ENCODE measurements at places on chromosomes 1 and 21.

DNA sequence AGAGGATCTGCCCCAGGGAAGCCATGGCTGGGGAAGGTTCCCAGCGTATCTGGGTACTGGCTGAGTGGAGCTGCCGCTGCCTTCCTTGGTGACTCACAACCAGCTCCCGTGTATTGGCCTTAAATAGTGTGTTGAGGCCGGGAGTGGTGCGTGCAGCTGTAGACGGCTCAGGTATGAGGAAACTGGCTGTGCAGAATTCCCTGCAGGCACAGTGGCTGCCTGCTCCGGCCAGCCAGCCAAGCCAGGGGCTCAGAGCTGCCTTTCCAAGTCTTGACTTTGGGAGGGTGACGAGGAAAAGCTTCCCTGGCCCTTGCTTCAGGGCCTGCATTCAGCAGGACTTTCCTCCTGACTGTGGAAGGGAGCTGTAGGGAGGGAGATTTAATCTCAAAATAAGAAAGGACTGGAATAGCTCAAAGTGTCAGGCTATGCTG is at the start of gene VTCN1:
TSS of gene VTCN1 (minus strand) at position 97 of the 431 bp plus-strand sequence. CDS start at position 25, 72 bp downstream.
- no peak for DNase-seq

- no peak for DNase-seq
These were observed 698 bp downstream of the MOV10 start for GRCh38 chr1:112674986-112675727.

GRCh38 chr1:25210728-25211127 is 21.6 kb downstream of the SYF2 start:
- DNase-seq, result no peak

DNA sequence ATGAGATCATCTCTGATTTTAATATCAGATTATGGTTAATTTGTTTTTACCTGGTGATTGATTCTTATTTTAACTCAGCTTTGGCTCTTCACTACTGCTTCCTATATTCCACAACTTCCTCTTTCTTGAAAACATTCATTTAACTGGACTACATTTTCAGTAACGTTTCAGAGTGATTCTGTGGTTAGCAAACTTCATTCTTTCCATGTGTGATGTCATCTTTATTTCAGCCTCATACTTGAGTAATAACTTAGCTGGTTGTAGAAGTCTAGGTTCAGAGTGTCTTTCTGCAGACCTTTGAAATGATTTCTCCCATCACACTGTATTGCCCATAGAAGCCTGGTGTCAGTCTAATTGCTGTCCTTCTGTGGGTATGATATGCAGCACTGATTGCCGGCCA is 36.0 kb upstream of the SLC35F3 start:
- DNase-seq, result no peak

DNA sequence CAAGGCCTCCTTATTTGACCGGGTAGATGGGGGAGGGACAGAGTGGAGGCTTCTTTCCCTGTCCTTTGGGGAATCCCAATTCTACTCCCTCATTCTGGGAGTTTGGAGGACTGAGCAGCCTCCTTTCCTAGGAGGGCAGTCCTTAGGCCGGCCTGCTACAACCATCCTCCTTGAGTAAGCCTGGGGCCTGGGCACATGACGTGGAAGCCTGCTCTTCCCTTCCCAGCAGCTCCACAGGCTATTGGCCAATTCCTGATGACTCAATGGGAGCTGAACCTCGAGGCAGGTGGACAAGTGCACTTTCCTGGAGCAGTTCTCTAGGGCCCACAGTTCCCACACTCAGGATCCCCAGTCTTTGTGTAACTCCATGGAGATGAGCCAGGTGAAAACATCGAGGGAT is 3.1 kb downstream of the KCNA10 start:
- no peak for DNase-seq

GRCh38 chr1:187396226-187396625 is 567.5 kb downstream of the PLA2G4A start:
- no peak for DNase-seq

DNA sequence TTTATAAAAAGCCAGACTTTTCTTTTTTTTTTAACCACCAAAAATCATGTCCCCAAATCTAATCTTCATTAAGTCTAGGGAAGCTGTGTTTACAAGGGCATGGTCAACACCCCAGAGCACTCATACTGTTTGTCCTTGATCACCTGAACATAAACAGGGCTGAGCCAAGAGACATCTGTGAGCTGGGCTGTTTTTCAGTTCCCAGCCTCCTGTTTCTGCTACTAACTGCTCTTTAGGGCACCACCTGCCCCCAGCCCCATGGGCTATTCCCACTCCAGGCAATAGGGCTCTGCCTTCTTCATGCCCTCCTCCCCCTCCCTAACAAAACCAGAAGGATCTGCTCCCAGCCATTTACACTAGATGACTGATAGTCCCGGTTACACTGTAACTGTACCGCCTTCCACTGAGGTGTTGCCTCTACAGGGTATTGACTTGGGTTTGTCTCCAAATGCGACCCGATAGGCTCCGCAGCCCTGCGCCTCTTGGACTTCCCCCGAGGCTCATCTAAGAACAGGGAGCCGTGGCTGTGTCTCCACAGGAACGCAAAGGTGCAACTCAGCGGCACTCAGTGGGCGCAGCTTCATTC is 11.7 kb upstream of the SLC26A9 start:
- DNase-seq, result no peak

GRCh38 chr1:43453442-43454269 is at the start of gene HYI:
HYI (minus strand) TSS chr1:43453931; CDS start chr1:43453793, 138 bp downstream.
- DNase-seq, result no peak

DNA sequence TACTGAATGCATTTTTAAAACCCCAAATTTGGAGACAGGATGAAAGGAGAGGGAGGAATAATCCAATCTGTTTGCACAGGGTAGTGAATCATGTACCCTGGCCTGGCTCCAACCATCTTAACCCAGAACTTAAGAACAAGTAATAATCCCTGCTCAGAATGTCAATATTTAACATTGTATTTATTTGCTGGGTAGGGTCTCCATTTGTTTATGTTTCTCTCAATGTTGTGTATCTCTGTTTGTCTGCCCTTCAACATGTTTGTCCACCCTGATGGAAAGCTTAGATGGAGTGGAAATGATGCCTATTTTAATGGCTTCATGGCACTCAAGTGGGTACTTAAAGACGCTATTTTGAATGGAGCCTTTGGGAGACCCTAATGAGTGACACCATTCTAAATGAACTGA is 54.4 kb upstream of the CDC42BPA start:
- no peak for DNase-seq

- DNase-seq, result no peak
These were observed 10.7 kb downstream of the SEMA6C start for GRCh38 chr1:151135433-151136385.

DNA sequence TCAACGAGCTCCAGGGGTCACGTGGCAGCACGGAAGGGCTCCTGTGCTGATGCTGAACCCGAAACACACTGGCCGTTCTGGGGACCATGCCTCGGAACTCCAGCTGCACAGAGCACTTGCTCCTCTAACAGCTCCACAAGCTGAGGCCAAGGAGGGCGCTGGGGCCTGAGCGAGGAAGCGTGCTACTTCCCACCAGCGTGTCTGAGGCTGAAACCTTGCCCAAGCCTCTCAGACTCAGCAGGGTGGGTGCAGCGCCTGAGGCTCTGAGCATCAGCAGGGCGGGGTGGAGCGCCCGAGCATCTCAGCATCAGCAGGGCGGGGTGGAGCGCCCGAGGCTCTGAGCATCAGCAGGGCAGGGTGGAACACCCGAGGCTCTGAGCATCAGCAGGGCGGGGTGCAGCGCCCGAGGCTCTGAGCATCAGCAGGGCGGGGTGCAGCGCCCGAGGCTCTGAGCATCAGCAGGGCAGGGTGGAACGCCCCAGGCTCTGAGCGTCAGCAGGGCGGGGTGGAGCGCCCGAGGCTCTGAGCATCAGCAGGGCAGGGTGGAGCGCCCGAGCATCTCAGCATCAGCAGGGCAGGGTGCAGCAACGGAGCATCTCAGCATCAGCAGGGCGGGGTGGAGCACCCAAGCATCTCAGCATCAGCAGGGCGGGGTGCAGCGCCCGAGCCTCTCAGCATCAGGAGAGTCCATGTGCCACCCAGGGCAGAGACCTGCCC is 9.6 kb downstream of the WRAP73 start:
- DNase-seq, result no peak

DNA sequence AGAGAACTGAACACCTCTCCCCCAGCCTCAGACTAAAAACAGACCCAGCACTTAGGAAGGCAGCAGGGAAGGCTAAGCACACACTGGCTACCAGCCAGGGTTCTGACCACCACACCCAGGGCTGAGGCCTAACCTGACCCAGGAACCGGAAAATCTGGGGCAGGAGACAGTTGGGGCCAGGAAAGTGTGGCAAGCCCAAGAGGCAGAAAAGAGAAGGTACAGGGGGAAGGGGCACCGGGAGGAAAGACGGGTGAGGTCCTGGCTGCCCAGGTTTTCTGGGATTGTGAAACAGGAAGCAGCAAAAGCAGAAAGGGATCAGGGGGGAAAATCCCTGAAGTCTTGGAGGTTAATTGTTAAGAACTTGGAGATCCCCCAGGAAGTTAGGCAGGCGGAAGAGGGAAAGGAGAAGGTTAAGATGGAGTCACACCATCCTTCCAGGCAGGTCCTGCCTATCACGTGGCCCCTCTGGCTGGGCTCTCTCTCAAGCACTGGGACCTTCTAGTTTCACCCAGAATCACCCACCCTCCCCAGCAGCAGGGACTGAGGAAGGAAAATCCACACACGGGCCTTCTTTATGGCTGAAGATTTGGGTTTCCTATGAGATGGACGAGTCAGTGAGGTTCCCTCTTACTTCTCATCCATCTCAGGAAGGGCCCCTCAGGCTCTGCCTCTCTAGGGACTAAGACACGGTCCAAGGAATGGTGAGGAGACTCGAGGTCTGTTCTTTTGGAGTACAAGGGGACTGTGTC is 2.6 kb downstream of the HDGF start:
- DNase-seq, result no peak

All from activated naive CD4-positive, alpha-beta T cell (primary cell).